ENCODE measurements at places on chromosomes 1 and 21.

- DNase-seq: no peak
These were observed 35.5 kb downstream of the MAN1C1 start for GRCh38 chr1:25651824-25652741.

- no peak for DNase-seq
These were observed 1.6 kb downstream of the CD84 start for GRCh38 chr1:160577671-160578070.

DNA sequence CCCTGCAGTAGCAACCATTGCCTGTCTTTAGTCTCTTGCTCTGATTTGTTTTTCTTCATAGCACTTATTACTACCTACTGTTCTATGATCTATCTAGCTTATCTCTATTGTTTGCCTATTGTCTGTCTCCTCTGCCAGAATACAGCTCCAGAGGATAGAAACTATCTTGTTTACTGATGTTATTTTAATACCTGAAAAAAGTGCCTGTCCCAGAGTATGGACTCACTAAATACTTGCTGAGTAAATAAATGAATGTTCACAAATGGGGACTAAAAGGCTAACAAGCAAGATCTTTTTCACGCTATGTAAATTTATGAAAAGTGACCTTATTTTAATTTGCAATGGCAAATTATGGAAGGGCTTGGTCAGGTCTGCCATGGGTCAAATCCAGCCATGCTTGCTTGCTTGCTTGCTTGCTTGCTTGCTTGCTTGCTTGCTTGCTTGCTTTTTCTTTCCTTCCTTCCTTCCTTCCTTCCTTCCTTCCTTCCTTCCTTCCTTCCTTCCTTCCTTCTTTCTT lies 145.3 kb downstream of the TGFB2 start:
- no peak for DNase-seq

DNA sequence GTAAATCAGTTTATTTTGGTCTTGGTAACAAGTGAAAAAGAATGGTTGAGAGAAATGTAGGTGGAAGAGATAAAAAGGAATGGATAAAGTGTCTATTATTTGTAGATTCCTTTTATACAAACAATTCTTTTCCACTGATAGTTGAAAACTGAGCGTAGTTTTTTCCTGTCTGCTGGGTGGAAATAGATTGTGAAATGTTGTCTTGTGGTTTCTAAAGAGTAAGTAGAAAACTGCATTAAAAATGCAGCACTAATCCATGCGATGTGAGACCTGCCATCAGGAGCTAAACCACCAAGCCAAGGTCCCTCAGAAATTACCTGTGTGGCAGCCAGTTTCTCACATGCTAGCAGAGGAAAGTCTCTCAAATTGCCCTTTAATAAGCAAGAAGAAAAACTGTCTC lies 103.2 kb upstream of the SLC44A3 start:
- DNase-seq: no peak

DNA sequence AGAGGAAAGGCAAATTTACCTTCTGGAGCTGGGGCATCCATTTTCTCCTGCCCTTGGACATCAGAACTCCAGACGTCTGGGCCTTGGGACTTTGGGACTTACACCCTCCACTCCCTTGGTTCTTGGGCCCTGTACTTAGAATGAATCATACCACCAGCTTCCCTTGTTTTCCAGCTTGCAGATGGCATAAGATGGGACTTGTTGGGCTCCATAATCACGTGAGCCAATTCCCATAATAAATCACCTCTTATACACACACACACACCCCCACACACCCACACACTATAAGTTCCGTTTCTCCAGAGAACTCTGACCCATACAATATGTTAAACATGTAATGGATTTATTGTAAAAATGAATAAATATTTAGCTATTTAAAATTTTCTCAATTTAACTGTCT lies 185.7 kb downstream of the GIPC2 start:
- no peak for DNase-seq

DNA sequence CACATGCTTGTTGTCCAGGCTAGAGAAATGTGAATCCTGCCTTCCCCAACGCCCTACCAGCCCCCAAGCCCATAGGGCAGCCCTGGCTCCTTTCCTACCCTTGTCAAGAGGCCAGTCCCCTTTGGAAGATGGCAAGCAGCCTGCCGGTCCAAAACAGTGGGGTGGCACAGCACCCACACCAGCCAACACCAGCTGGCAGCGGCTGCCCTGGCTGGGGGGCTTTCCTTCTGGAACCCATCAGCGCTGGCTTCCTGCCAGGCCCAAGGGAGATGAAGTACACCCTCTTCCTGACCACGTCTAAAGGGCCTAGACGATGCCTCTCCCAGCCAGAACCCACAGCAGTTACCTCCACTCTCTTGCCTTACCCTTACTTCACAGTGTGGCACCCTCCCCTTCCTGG lies 24.2 kb downstream of the KCNN3 start:
- DNase-seq: no peak

GRCh38 chr1:22711591-22712501 lies 1.2 kb downstream of the EPHB2 start:
- no peak for DNase-seq

GRCh38 chr1:43992232-43992995 lies 1.0 kb downstream of the CCDC24 start:
- no peak for DNase-seq

GRCh38 chr1:26070296-26070962 lies 3.0 kb upstream of the TRIM63 start:
- DNase-seq: no peak

GRCh38 chr1:231550448-231550781 lies 21.9 kb downstream of the TSNAX start:
- no peak for DNase-seq

DNA sequence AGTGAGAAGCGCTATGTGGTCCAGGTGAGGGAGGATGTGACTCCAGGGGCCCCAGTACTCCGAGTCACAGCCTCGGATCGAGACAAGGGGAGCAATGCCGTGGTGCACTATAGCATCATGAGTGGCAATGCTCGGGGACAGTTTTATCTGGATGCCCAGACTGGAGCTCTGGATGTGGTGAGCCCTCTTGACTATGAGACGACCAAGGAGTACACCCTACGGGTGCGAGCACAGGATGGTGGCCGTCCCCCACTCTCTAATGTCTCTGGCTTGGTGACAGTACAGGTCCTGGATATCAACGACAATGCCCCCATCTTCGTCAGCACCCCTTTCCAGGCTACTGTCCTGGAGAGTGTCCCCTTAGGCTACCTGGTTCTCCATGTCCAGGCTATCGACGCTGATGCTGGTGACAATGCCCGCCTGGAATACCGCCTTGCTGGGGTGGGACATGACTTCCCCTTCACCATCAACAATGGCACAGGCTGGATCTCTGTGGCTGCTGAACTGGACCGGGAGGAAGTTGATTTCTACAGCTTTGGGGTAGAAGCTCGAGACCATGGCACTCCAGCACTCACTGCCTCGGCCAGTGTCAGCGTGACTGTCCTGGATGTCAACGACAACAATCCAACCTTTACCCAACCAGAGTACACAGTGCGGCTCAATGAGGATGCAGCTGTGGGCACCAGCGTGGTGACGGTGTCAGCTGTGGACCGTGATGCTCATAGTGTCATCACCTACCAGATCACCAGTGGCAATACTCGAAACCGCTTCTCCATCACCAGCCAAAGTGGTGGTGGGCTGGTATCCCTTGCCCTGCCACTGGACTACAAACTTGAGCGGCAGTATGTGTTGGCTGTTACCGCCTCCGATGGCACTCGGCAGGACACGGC lies 2.2 kb downstream of the CELSR2 start:
- DNase-seq: no peak

GRCh38 chr1:58664881-58665280 lies 35.0 kb downstream of the MYSM1 start:
- no peak for DNase-seq

GRCh38 chr1:34842952-34843371 lies 16.6 kb downstream of the SMIM12 start:
- DNase-seq: no peak

GRCh38 chr1:198520524-198521254 lies 19.8 kb downstream of the ATP6V1G3 start:
- no peak for DNase-seq

DNA sequence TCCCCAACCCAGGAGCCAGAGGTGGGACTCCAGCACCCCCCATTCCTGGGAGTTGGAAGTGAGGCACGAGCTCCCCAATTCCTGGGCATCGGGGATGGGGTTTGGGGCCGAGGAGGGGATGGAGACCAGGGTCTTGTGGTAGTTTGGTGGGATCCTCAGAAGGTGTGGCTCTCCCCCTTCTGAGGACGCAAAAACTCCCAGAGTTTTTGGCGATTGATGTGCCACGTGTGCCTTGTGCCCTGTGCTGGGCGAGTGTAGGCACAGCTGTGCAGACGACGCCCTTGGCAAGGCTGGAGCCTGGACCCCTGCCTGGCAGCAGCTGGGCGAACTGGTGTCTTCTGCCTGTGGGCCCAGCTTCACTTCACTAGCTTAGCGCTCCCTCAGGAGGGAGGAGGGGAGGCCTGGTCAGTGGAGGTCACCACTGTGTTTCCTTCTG lies 2.6 kb downstream of the GUK1 start:
- no peak for DNase-seq

DNA sequence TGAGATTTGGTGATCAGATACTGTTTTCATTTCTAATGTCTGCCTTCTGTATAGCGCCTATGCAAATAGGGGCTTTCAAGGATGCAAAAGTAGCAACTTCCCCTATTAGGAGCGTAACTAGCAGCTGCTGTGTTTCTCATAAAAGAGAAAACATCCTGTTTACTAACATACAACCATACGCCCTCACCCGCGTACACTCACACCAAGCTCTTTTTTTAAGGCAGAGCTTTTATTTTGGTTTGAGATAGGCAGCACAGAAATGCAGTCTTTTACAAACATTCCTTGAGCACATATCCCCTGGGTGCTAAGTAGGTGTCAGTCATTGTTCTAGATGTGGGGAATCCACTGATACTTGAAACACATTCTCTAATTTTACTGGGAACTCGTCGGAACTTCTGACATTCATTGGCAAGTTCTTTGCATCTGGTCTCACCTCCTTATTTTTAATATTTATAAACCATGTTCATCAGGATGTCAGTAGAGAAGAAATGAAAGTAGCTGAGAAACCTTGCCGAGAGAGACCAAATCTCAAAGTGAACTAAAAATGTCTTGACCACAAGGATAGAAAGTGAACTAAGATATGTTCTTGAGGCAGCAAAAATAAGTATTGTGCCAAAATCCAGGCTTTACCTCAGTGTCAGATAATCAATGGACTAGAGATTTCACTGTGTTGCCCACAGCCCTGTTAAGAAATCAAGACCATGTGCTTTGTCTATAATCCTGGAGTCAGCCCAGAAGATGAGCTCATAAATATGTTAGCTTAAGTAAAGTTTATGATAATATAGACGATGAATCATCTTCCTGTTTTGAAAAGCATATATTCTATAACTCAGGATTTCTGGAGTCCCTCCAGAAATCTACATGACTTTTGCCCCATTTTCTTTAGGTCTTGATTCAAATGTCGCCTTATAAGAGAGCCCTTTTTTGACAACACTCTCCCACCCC lies 350.9 kb downstream of the ST6GALNAC3 start:
- DNase-seq: no peak

DNA sequence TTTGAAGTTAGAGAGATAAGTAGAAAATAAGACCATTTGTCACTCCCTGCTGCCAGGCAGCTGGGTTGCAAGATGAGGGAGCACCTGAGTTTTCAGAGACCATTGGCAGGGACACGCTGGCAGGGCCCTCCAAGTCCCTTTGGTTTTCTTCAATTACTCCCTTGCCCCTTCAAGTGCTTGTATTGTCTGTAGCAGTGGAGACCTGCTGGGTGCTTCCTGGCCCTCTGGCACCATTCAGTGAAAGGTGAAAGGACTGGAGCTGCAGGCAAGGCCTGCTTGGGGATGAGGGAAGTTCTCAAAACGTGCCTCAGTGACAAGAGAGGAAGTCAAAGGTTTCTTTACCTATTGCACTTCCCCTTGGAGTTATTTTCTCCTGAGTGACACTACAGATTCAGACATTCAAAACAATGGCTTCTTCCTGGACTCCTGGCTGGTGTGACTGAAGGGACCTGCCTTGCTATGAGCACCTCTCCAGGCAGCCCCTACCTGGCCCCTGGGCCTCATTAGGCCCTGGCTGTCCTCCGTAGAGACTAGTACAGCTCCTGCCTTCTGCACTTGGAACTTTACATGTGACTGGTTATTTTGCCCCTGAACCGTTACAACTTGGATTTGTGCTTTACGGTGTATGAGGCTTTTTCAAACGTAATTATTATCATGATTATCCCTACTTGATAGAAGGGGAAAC lies 100.1 kb downstream of the C1orf21 start:
- DNase-seq: no peak

DNA sequence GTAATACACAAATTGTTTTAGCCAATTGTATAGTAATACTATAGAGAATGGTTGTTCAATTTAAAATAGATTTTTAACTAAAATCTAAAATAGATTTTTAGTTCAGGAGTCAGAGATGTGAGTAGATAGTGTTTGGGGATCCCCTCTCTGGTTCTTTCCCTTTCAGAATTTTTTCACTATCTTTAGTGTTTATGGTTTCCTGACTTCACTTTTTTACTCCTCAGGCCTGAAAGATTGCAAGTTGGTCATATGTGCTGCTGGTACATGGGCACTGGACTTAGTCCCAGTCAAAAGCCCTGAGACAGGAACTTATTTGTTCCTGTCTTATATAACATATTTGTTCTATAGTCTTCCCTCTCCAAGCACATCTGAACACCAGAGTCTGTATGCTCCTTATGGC lies 96.8 kb upstream of the ATP1B1 start:
- DNase-seq: no peak

DNA sequence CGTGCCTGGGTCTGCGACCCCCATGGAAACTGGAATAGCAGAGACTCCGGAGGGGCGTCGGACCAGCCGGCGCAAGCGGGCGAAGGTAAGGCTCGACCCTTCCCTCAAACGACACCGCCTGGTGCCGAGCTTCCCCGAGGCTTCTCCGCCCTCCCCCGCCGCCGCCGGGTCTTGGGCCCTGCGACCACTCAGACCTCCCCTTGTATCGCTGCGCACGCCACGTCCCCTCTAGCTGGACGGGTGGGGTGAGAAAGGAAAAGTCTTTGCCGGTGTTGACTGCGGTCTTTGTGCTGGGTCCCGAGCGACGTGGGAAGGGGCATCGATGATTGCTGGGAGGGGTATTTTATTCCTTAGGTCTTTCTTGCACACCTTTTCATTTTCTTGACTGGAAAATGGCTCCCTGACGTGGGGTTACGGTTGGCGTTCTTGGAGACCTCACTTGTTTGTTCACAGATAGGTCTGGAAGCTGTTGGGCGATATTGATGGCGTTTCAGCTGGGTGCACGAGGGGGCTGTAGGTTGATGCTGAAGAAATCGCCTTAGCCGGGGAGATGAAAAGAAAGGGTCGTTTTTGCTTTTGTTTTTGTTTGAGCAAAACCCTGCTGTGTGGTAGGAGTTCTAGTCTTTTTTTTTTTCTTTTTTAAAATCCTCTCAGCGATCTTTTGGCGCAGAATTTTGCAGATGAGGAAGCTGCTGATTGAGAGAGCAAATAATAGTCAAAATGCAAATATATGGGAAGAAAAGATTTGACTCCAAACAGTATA lies 776 bp downstream of the KDM1A start:
- peak; percentile 1 for DNase-seq

GRCh38 chr1:74363220-74363619 lies 128.0 kb downstream of the TNNI3K start:
- no peak for DNase-seq

GRCh38 chr1:21871943-21872342 lies 59.9 kb downstream of the LDLRAD2 start:
- no peak for DNase-seq

- DNase-seq: no peak
These were observed 601 bp downstream of the CEPT1 start for GRCh38 chr1:111140680-111140967.

GRCh38 chr1:163056831-163057230 lies 12.3 kb upstream of the RGS4 start:
- no peak for DNase-seq

Measured in stimulated activated CD8-positive, alpha-beta memory T cell treated with anti-CD3 and anti-CD28 coated beads, Interleukin-2, amount 100 ng/mL, for 48 hours (primary cell).